Heart right ventricle (tissue), 16 donors: ENCODE measurements at places on chromosomes 5 and 9. TPM values are rescaled to one million over a fixed set of nuclear protein-coding genes. Genes with fewer than 3 reads are reported as not detected.

The LCN15 gene
- not detected for total RNA-seq

The IFNK gene
- not detected for total RNA-seq

The PAEP gene
- total RNA-seq: not detected

GRCh38 chr5:1782385-1783215, 17.0 kb downstream of the MRPL36 start:
- DNase-seq: no peak

DNA sequence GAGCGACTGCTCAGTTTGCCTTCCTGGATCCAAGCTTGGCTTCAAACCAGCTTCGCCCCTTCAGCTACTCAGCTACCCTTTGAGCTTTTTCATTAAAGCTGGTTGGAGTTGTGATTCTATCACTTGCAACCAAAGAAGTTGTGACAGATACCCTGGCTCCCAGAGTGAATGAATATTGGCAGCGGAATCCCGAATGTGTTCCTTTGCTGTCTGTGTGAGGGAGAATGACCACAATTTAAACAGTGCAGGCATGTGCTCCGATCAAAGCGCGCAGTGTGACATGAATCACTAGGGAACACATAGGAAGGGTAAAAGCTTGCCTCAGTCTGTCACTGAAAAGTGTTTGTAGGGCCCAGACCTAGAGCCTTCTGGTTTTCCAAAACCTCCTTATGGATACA, 6.6 kb upstream of the AFAP1L1 start:
- DNase-seq: no peak

DNA sequence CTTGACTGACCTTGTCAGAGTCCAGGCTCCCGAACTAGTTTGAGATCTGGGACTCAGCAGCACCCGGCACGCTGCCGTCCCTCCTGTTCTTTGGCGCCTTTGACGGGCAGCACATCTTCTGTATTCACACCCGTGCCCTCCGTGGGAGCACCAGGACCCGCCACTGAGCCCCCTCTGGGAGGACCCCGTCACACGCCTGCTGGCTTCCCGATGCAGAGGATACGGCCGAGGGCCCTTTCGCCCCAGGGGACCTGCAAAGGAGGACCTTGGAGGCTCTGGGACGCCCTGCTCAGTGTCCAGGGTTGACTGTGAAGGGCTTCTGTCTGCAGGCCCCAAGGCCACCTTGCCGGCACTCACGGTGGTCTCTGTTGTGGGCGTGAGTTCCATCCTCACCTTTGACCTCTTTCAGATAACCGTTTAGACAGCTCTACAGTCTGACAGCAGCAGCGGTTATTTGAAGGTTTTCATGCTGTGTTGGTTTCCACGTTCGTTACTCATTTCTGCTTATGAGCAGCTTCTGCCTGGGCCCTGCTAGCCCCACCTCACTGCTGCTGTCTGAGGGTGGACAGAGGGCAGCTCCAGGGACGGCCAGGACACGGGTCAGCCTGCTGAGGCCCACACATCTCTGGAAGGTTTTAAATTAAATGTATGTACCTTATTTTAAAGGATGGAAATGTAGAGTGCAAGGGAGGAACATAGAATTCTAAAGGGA, 12.6 kb upstream of the EXOC3 start:
- DNase-seq: no peak

DNA sequence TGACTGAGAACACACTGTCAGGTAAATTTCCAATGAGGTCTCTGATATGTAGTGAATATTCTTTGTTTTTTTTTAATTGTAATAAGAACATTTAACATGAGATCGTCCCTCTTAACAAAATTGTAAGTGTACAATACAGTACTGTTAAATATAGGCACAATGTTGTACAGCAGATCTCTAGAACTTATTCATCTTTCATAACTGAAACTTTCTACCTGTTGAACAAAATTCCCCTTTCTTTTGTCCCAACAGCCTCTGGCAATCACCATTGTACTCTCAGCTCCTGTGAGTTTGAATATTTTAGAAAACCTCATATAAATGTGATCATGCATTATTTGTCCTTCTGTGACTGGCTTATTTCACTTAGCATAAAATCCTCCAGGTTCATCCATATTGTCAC, 10.6 kb upstream of the PRLR start:
- no peak for DNase-seq

The OLFML2A gene
- total RNA-seq: 27.4 TPM

The FAM163B gene
- total RNA-seq: not detected
